Activated gamma-delta T cell (primary cell): ENCODE measurements at places on chromosomes 7 and 10.

DNA sequence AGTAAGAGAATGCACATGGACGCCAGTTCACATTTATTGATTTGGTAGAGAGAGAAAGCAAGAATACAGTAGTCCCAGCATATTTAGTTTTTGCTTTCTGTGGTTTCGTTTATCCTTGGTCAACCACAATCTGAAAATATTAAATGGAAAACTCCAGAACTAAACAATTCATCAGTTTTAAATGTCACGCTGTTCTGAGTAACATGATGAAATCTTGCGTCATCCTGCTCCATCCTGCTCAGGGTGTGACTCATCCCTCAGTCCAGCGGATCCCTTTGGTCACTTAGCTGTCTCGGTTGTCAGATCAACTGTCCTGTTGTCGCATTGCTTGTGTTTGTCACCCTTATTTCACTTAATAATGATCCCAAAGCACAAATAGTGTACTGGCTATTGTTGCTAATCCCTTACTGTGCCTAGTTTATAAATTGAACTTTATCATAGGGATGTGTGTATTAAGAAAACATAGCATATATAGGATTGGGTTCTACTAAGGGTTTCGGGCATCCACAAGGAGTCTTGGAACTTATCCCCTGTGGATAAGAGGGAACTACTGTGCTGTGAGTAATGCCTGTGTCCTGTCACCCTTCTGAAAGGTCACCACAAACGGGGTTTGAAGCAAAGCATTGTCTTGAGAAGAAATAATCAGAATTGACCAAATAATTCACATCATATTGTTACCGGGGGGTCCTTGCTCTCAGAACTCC lies 73.6 kb downstream of the OTUD1 start:
- no peak for DNase-seq

- no peak for DNase-seq
Observed at GRCh38 chr10:29670761-29671160, 36.0 kb upstream of the SVIL start.

DNA sequence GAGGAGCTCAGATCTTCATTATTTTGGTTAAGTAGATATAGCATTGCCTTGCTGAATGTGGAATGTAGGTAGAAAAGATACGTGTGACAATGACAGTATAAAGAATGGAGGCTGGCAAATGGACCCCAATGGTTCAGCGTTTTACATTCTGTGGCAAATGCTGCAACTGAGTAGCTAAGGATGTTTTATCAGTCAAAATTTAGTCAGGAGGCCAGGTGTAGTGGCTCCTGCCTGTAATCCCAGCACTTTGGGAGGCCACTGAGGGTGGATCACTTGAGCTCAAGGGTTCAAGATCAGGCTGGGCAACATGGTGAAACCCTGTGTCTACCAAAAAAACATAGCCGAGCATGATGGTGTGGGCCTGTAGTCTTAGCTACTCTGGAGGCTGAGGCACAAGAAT lies 120.5 kb upstream of the GHITM start:
- no peak for DNase-seq

GRCh38 chr10:12321641-12322040 lies 27.7 kb upstream of the CAMK1D start:
- no peak for DNase-seq

DNA sequence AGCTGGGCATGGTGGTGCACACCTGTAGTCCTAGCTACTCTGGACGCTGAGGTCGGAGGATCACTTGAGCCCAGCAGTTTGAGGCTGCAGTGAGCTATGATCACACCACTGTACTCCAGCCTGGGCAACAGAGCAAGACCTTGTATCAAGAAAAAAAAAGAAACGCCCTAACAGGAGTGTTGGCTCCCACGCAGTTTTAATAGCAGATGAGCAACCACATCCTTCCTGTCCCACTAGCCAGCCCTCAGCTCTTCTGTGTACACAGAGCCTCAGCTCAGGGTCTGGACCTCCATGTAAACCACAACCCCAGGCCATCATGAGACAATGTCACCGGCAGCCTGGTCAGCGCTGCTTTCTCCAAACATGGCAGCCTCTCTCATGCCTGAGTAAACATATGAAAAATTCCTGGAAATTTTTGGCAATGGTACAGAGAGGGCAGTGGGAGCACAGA lies 108.2 kb downstream of the PIP4K2A start:
- DNase-seq = no peak

DNA sequence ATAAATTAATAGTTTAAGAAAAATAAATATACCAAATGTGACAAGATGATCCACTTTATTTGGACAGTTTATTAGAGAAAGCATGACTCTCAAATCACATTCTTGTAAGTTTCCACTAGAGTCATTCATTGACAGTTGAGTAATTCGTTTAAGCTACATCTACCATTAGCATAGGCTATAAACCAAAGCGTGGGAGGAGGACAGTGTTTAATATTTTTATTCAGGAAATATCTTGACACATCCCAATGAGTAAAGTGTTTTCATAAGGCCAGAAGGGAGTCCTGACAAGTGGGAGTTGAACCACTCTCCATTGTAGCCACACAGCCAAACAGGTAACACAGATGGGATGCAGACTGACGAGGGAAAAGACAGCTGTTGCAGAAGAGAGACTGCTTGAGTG lies 386.5 kb upstream of the SEMA3D start:
- no peak for DNase-seq

DNA sequence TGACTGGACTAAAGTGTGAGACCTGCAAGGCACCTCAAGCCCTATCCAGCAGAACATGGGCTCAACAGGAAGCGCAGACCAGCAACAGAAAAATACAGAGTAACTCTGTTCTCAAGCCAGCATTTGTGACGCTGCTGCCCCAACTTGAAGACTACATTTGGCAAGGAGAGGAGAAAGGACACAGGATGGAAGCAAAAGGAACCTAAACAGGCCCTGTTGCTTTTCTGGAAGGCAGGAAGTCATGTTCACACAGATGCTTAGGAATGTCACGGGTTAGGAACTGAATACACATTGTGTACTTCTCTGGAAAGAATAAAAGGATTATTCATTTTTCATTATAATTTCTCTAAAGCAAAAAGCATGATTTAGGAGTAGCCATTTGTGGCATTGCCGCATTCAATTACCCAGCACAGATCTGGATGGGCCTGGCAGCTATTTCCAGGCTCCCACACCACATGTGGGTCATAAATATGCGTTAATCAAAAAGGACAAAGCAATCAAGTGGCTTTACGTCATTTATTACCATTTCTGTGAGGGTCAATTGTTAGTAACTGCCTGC lies 19.8 kb upstream of the TOMM7 start:
- no peak for DNase-seq

DNA sequence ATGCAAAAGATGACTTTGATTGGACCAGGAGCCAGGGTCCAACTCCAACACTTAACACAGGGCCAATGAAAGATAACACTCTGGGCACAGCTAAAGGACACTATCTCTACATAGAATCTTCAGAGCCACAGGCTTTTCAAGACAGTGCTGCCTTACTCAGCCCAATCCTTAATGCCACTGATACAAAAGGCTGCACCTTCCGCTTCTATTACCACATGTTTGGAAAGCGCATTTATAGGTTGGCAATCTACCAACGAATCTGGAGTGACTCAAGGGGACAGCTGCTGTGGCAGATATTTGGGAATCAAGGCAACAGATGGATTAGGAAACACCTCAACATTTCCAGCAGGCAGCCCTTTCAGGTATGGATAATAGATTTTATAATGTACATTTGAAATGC lies 160.7 kb downstream of the MALRD1 start:
- DNase-seq = no peak

DNA sequence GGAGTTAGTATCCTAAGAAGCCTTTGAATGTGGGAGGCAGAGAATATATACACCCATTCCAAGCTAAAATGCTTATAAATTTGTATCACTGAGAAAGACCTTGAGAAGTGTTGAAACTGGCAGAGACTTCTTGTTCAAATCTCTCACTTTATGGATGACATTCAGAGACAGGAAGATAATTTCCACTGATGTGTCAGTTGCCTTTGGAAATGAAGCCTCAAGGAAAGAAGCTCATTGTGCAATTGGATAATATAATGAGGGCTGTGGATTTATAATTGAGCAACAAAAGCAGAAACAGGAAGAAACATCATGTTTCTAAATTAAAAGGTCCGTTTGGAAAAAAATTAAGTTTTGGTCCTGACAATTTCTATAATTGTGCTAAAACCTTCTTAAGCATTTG lies 789.9 kb upstream of the IGFBP3 start:
- DNase-seq = no peak

DNA sequence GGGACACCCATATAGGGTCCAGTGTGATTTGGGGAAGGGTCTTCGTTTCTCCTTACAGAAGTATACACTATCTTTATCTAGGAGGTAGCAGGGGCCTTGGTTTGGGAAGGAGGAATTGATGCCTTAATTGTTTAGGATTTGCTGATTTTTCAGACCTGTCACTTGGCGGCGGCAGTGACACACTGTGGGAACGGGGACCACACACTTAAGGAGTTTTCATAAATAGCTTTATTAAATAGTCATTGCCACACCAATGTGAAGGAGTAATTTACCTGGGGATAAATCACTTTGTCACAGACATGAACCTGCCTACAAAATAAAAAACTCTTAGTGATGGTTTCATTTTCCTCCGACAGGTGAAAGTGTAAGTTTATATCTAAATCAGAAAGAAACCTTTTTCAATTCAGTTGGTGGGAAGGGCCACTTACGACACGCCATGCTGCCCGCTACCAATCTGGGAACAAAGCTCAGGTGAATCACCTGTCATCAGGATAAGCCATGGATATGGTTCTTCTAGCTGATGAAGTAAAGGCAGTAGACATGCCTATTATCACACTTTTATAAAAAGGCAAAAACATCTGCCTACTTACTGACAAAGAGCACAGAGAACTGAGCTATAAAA lies 12.3 kb upstream of the ENO4 start:
- no peak for DNase-seq

GRCh38 chr7:41007351-41007751 lies 695.5 kb downstream of the INHBA start:
- DNase-seq = no peak

DNA sequence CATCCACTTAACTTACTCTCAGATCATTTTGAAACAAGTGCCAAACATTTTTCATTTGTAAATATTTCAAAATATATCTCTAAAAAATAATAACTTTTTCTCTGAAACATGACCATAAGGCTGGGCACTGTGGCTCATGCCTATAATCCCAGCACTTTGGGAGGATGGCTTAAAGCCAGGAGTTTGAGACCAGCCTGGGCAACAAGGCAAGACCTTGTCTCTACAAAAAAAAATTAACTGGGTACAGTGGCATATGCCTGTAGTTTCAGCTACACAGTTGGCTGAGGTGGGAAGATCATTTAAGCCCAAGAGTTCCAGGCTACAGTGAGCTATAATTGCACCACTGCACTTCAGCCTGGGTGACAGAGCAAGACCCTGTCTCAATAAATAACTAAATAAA lies 36.4 kb downstream of the USP54 start:
- DNase-seq = no peak

- DNase-seq = no peak
Observed at GRCh38 chr10:24208661-24209431, at the start of gene KIAA1217. Gene KIAA1217 (plus strand): TSS chr10:24209138. CDS start chr10:24209194, 56 bp downstream.

- DNase-seq = no peak
Observed at GRCh38 chr10:104387130-104387888, 33.7 kb downstream of the CFAP58 start.

DNA sequence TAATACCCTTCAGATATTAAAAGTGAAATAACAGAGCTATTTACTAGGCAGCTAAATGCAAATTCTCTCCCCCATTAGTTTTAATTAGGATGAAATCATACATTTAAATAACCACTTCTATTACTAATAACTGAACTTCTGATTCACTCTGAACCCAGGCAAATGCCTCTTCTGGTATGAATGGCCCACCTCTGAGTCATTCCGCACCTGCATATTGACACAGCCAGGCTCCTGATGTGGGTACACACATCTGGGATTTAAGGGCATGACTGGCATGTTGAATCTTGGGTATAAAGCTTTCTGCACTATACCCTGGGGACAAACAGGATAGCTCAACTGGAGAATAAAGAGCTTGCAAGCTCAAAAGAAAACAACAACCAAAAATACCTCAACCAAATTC lies 140.9 kb downstream of the AUTS2 start:
- DNase-seq = no peak

DNA sequence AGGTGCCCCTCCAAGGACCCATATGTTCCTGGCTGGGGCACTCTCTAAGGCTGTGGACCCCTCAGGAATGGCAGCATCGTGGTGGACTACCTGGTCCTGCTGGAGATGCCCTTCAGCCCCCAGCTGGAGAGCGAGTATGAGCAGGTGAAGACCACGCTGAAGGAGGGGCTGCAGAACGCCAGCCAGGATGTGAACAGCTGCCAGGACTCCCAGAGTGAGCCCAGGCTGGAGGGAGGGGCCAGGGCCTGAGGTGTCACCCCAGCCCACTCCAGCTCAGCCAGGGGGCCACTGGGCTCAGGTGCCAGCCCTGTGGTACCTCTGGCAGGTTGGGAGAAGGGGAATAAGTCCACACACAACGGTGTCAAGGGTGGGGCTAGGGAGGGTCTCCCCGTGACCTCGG lies 4.7 kb upstream of the MUC12 start:
- DNase-seq = no peak

- no peak for DNase-seq
Observed at GRCh38 chr10:118763202-118763988, 8.6 kb upstream of the CACUL1 start.

DNA sequence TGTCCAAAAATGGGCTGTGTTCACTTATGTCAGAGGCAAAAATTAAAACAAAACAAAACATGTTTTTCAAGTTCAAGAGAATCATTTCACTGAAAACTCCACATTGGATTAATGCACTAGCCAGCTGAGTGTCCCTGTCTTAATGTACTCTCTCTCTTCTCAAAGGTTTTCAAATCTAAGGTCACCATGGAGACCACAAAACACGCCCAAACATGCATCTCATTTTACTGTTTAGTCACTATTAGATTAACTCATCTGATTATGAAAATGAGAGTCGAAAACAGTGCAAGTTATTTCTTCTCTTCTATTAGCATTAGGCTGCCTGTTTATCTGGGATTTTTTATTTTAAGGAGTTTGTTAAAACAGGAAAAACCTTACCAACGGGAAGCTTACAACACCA lies 70.8 kb upstream of the ASAH2 start:
- DNase-seq = no peak

GRCh38 chr7:104275900-104276299 lies 52.5 kb upstream of the LHFPL3 start:
- no peak for DNase-seq

DNA sequence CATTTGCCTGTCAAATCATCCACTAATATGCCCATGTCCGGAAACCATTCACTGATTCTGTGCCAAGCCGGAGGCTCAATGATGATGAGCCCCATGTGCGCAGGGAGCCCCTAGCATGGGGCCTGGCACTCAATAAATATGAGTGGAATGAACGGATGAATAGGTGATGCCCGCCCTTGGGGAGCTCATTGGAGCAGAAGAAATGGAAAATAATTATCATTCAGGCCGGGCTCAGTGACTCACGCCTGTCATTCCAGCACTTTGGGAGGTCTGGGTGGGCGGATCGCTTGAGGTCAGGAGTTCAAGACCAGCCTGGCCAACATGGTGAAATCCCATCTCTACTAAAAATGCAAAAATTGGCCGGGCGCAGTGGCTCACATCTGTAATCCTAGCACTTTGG lies 11.0 kb downstream of the RHBDD2 start:
- no peak for DNase-seq
